ENCODE measurements at places on chromosomes 13 and 19.
A peak's percentile ranks its signal among the peaks of the same experiment; 100 is the strongest.

DNA sequence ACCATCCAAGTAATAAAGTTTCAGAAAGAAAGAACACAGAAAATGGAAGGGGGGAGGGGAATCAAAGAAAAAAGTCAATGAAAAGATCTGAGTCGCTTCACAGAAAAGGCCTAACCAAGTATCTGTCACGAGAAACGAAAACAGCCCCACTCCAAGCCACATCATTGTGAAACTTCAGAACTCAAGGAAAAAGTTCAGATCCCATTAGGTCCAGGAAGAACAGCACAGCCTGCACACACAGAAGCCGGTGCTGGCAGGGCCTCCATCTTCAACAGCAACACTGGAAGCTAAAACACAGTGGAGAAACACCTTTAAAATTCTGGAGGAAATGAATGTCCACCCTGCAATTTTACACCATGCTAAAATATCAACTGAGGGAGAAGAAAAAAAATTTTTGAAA is 8.0 kb downstream of the STK24 start:
- DNase-seq: no peak

- no peak for DNase-seq
Measured at GRCh38 chr13:65642996-65643395, 1587.1 kb downstream of the PCDH9 start.

DNA sequence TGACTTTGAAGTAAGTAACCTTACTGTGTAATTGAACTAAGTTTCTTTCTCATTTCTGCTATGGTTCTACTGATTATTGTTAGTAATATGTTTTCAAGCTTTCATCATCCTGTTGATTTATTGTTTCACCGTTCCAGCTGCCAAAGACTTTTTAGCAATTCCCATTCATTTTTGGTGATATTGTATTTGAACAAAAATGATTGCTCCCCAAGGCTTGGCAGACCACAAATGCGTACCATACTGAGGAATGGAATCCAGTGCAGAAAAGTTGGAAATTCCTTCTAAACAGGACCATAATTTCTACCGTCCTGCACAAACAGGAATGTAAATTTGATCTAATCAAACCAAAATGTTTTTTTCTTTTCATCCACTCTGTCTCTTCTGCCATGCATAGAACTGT is 10.7 kb downstream of the EPSTI1 start:
- no peak for DNase-seq

DNA sequence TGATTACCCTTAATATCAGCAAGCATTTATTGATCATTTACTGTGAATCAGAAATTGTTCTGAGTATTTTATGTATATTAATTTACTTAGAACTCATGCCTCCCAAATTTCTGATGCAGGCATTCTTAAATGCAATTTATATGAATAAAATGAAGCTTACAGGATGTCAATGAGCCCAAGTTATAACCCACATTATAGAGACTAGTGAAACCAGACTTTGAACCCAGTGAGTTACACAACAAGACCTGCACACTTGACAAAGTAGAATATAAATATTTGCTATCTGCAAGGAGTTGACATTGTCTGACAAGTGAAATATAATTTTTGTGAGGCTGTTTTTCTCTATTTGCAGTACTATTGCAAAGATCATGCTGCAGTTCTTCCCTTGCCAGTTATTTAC is 656.0 kb downstream of the GPC5 start:
- no peak for DNase-seq

- DNase-seq: no peak
Measured at GRCh38 chr13:80262051-80262695, 78.8 kb downstream of the SPRY2 start.

DNA sequence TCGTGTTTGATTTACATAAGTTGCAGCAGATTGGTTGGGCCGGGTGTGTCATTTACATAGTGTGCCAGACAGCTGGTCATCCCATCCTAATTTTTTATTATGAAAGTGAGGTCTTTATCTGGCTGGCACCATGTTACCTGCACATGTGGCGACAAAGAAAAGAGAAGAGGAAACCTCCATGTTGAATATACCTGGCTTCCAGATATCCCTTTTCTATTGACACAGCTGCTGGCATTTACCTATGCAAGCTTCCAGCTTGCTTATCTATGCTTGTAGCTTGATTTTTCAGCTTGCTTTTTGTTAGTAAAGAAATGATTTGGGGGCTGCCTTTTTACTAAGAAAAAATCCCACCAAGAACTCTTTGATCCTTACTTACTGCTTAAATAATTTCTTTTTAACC is 681.3 kb upstream of the SLITRK1 start:
- DNase-seq: no peak

GRCh38 chr13:98524391-98524790 is 52.5 kb downstream of the STK24 start:
- no peak for DNase-seq

GRCh38 chr19:14058182-14059092 is 3.4 kb downstream of the PALM3 start:
- no peak for DNase-seq

DNA sequence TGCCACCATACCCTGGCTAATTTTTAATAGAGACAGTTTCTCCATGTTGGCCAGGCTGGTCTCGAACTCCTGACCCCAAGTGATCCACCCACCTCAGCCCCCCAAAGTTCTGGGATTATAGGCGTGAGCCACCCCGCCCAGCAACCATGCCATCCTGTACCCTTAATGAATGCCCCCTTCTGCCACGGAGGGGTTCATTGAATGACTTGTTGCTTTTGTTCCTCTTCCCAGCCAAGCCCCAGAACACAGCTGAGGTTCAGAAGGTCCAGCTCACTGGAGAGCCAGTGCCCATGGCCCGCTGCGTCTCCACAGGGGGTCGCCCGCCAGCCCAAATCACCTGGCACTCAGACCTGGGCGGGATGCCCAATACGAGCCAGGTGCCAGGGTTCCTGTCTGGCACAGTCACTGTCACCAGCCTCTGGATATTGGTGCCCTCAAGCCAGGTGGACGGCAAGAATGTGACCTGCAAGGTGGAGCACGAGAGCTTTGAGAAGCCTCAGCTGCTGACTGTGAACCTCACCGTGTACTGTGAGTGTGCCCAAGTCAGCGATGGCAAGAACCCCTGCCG is 6.0 kb downstream of the PVR start:
- no peak for DNase-seq

GRCh38 chr19:19053508-19054314 is 10.1 kb upstream of the SLC25A42 start:
- peak; percentile 38 for DNase-seq

DNA sequence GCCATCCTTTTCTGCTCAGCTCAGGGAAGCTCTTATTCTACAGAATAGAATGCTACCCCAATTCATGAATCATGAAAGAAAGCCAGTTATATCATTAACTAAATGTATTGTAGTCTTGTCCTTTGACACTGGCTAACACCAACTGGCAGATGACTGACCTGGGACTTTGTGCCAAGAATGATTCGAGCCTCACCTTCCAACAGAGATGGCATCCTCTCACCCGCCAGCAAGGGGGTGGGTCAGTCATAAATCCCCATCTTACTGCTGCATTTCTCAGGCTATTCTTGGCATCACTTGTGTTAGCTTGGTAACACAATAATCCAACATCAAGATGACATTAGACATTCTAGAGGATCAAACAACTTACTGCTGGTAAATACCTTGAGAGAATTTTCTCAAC is 1239.8 kb upstream of the MIR17HG start:
- no peak for DNase-seq

GRCh38 chr13:74891610-74892009 is 590.4 kb downstream of the TBC1D4 start:
- DNase-seq: no peak

GRCh38 chr19:4297901-4298809 is 4.0 kb downstream of the TMIGD2 start:
- peak; percentile 17 for DNase-seq

- no peak for DNase-seq
Measured at GRCh38 chr13:42580644-42581043, 6.7 kb downstream of the TNFSF11 start.

- no peak for DNase-seq
Measured at GRCh38 chr19:15180451-15181390, 20.1 kb downstream of the NOTCH3 start.

- no peak for DNase-seq
Measured at GRCh38 chr19:10766671-10767201, 48.9 kb downstream of the DNM2 start.

DNA sequence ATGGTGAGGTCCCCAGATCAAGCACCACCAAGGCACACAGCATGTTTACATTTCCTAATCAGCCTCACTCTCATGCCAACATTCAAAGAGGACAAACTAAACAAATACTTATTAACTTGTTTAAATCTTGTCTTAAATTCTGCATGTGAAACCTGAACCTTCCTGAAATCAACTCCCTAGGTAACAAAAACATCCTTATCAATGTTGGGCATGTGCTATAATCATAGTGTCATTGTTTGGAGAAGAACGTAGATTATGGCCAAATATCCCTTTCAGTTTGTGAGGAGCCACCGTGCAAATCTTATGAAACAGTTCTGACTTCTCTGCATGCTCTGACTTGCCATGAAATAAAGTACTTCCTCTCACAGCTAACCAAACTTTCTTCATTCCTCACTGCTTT is 123.8 kb downstream of the NDFIP2 start:
- no peak for DNase-seq

DNA sequence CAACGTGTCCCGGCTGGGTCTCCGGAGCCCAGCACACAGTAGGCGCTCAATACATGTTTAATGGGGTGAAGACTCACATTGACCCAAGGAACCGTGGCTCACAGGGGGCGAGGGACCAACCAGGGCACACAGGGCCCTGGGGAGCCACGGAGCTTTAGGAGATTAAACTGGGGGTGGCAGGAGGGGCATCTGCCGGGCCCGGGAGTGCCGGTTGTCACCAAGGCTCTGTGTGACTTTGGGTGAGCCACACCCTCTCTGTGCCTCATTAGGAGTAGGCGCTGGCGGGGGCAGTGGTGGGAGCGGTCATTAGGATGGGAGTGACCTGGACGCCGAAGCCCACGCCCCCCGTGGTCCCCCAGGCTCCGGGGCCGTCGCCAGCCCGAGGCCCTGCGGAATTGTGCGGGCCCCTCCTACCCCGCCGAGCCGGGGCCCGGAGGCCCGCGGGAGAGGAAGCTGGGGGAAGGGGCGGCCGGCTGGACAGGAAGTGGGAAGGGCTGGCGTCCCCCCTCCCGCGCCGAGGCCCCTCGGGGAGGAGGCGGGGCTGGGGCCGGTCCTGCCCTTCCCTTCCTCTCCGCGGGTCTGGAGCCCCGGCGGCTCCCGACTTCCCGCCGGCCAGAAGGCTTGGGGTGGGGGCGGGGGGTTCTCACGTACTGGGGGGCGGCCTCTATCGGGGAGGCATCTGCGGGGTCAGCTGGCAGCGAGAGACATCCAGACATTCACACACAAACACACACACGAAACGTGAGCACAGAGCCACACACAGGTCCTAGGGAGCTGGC is 1.8 kb upstream of the SSBP4 start:
- DNase-seq: no peak

DNA sequence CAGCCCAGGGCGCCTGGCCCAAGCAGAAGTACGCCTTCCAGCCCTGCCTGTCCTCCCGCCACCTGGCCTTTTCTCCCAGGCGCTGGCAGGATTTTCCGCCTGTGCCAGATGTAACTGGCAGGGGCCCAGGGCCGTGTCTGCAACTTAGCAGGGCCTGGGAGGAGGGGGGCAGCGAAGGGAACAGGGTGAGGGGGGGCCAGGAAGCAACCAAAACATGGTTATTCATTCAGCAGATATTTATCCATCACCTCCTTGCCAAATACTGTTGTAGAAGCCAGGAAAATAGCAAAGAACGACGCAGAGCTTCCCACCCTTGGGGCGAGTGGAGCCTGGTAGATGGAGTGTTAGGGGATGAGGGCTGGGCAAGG is 5.6 kb downstream of the TLE6 start:
- no peak for DNase-seq

- no peak for DNase-seq
Measured at GRCh38 chr19:14473978-14474578, 1.1 kb downstream of the PTGER1 start.

GRCh38 chr19:58181902-58182576 is 822 bp upstream of the ZNF274 start:
- peak; percentile 51 for DNase-seq

DNA sequence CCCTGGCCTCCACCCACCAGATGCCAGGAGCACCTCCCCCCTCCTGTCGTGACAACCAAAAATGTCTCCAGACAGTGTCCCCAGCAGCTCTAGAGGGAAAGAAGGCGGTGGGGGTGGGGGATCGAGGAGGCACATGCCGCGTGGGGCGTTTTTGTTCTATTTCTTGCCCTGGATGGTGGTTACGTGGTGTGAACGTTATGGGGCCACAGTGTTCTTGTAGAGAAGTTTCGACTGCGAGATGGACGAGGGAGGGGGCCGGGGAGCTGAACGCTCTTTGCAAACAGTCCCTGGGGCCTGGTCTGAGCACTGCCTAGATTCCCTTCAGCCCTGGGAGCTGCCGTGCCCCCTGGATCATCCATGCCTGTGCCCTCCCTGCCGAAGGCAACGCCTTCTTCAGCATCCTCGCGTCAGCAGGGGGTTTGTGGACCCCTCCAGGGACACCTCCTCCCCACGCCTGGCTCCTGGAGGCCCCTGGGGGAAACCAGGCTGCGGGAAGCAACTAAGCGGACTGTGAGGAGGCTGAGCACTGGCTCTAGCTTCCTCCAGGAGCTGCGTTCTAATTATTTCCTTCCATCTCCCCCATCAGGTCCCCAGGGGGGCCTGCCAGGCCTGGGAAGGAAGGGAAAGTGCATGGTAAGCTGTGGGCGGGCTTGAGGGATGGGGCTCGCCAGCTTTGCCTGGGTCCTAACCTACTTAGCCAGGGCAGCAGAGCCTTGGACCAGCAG is 131.5 kb downstream of the IER2 start:
- no peak for DNase-seq

DNA sequence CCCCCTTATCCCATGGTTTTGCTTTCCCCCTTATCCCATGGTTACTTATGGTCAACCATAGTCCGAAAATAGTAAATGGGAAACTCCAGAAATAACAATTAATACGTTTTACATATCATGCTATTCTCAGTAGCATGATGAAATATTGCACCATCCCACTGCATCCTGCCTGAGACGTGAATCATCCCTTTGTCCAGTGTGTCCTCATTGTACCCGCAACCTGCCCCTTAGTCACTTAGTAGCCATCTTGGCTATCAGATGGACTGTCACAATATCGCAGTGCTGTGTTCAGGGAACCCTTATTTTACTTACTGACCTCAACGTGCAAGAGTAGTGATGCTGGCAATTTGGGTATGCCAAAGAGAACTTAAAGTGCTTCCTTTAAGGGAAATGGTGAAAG is 10.5 kb upstream of the NBEA start:
- no peak for DNase-seq

DNA sequence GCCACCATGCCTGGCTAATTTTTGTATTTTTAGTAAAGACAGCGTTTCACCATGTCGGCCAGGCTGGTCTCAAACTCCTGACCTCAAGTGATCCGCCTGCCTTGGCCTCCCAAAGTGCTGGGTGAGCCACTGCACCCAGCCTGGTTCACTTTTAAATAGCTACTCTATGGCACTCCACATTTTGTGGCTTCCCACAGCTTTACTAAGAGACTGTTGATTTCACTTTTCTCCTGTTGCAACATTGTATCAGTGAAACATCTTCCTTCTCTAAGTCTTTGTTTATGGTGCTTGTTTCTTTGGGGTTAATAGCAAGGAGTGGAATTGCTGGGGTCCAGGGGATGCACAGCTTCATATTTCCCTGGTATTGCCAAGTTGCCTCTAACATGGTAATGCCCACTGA is 12.3 kb downstream of the TMEM38A start:
- no peak for DNase-seq

Measured in stimulated activated CD4-positive, alpha-beta T cell treated with anti-CD3 and anti-CD28 coated beads, Interleukin-2, amount 100 ng/mL, for 4 hours (primary cell).